Activated gamma-delta T cell treated with Interleukin-2 at 50 U/mL for 16 hours (primary cell): ENCODE measurements at places on chromosomes 1 and 21.

DNA sequence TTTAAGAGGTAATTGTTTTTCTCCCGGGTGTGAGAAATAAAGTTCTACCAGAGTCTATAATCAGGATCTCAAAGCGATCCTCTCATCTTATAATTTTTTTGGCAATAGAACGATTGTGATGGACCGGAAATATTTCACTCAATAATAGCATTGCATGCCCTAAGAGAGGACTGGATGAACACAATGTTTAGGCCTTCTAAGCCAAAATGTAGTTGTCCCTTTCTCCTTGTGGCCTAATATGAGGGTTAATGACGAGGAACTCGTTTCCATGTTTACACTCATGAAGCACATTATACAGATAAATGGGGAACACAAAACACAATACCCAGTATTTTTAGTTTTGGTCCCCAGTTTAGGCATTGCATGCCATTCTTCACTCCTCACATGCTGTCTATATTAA is 5.9 kb downstream of the TBX15 start:
- DNase-seq: no peak

DNA sequence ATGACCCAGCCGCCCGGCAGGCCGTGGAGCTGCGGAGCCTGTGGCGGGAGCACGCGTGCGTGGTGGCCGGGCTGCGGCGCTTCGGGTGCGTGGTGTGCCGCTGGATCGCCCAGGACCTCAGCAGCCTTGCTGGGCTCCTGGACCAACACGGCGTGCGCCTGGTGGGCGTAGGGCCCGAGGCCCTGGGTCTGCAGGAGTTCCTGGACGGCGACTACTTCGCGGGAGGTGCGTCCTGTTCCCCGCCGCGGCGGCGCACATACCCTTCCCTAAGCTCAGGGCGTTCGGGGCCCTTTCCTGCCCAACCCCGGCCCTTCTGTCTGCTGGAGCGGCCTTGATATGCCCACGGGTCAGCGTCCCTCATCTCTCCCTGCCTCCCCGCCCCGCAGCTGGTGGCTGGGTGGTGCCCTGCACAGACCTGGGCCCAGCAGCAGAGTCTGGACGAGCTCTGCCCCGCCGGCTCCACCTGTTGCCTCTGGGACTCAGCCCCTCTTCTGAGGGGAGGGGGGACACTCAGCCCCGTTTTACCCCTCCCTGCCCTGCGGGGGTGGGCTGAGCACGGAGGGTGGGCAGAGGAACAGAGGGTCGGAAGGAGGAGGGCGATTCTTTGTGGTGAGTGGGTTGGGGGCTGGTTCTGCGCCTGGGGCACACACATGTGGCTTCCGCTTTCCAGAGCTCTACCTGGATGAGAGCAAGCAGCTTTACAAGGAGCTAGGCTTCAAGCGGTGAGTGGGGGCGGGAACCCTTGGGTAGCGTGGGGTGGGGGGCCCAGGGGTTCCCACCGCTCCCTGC is 688 bp downstream of the PRXL2B start:
- peak; percentile 22 for DNase-seq

GRCh38 chr1:7610106-7610731 is 160.9 kb upstream of the VAMP3 start:
- DNase-seq: no peak

GRCh38 chr1:186682736-186683135 is 2.5 kb upstream of the PTGS2 start:
- DNase-seq: no peak

- DNase-seq: no peak
These were observed 155.2 kb downstream of the PEX14 start for GRCh38 chr1:10629816-10630571.
